ENCODE measurements at places on chromosomes 6 and 20.
A peak's percentile ranks its signal among the peaks of the same experiment; 100 is the strongest.

DNA sequence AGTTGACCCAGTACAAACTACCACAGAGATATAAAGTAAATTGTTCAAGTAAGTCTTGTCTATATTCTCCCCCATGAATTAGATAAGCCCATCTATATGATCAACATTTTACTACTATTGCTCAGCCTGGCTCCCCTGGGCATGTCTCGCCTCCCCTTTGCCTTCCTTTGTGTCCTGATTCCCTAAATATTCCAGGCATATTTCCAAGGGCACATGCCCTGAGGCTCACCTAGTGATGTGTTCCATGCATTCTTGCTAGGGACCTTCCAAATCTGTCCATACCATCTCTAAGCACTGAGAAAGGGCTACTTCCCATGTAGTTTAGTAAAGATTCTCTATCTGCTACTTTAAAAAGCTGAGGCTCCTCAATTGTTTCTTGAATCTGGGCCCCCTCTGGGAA, 309.5 kb upstream of the PRND start:
- no peak for DNase-seq

- DNase-seq, result peak; percentile 94
Measured at GRCh38 chr6:150528648-150529285, 70.9 kb upstream of the PLEKHG1 start.

DNA sequence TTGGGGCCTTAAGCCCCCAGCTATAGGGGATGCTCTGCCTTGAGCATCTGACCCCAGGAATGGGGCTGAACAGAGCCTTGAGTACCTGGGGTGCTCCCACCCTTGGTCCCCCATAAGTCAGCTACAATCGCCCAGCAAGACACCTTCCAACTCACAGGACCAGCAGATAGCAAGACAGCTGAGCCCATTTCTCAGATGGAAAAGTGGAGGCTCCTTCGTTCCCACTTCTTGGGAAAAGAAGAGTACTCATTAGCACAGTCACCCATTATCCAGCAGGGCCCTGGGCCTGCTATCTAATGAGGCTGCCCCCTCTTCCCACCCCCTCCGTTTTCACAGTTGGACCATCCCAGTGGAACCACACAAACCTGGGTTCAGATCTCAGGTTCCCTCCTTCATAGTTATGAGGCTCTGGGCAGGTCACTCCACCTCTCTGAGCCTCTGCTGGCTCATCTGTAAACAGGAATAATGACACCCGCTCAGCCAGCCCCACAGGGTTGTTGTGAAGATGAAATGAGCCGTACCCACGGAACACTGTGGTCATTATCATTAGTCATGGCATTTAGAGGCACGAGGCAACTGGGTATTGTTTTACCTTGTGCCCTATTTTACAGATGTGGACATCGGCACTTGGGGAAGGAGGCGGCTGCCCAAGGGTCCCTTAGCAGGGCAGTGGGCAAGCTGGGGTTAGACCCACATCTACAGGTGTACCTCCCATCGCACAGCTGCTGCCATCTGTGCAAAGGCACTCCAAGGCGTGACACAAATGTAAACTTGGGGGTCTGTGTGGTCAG, 4.5 kb downstream of the LPIN3 start:
- DNase-seq, result peak; percentile 28

GRCh38 chr20:965956-966355, 36.2 kb downstream of the RSPO4 start:
- DNase-seq, result no peak

DNA sequence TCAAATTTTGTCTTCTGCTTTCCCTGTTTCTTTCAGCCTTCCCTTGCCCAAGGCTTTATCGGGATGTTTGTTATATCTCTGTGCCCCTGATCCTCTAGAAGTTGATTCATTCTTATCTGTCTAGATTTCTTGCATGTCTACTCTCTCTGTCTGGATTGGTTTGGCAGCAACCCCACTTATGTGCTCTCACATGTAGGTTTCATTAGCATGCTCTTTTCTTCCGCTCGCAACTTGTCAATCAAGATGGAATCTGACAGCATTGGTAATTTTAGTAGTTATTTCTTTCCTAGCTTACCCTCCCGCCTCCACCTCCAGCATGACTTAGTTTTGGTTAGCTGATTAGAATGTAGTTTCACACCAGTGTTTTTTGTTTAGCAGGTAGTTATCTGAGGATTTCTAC, 39.3 kb downstream of the LRRC1 start:
- DNase-seq, result no peak

DNA sequence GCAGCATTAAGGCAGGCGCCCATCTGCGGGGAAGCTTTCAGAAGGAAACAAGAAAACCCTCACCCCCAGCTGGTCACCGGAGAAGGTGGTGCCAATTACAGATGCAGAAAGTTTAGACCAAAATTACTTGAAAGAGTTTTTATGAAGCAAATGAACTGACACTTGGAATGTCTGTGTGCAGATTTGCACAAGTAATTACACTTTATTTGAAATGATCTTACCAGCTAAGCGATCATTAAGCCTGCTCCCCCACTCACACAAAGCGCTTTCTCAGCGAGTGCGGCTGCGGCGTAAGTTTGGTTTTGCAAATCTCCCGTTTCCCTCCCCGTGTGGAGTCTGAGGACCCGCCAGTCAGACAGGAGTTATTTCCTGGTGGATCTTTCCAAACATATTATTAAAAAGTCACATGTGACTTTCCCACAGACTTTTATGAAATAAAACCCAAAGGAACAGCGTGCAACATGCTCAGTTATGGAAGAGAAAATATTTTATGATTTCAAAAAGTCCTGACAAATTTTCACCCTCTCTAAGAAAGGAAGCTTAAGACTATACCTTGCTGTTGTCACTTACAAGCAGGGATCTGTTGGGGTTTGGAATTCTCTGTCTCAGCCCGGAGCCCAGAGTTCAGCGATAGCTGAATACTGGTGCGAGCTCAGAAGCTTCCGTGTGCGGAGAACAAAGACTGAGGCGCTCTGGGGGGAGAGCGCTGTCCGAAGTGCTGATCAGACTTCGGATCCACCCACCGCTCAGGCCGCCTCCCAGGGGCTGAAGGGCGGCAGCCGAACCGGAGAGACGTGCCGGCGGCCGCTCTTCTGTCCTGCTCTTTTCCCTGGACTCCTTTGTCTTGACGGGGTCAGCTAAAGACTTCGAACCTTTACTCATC, 2.7 kb upstream of the MYT1 start:
- DNase-seq, result peak; percentile 65

- DNase-seq, result no peak
Measured at GRCh38 chr20:51937779-51938178, 135.5 kb upstream of the SALL4 start.

DNA sequence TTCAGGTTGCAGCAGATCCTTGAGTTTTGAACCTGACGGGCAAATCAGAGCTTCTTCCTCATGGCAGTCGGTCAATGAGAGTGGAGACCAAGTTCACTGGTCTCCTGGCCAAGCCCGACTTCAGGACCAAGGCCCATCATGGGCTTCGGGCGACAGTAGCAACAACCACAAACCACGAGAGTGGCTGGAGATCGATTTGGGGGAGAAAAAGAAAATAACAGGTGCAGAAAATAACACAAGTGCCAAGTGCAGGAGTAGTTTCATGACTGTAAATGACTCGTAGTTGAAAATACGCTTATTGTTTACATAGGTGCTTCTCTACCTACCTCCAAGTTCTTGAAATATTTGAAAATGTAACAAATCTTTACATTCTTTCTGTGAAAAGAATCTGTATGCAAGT, 56.1 kb downstream of the DCBLD1 start:
- DNase-seq, result no peak

DNA sequence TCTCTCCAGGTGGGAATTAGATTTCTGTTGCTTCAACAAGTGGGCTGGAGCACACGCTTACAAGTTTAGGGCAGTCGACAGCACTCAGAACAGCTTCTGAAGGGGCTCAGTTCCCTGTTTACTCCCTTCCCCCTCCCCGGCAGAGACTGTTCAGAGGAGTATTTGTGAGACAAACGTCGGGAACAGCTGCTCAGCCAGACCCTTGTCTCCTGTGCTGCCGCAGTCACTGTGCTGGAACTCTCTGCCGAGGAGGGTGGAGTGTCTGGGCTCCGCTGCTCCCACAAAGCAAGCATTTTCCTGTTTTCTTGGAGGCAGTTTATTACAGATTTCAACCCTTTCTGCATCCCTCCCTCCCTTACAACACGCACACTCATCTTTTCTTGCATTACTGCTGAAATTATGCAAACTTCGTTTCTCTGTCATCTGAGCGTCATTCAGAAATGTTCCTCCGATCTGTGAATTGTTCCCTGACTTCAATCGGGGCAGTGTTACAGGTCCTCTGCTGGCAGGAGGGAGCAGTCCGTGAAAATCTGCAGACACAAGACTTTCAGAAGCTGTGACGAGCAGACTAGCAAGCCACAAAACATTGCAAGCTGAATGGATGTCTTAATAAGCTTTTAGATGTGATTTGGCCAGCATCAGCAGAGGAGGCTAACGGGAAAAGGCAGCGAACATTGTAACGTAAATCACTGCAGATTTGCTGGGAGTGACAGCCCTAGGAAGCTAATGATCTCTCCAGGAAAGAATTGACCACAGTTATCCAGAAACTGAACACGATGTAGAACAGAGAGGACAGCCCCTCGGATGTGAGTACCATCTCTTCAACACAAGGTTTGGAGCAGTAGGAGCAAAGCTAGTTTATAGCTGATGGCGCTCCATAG, 76.2 kb downstream of the LYRM2 start:
- no peak for DNase-seq

DNA sequence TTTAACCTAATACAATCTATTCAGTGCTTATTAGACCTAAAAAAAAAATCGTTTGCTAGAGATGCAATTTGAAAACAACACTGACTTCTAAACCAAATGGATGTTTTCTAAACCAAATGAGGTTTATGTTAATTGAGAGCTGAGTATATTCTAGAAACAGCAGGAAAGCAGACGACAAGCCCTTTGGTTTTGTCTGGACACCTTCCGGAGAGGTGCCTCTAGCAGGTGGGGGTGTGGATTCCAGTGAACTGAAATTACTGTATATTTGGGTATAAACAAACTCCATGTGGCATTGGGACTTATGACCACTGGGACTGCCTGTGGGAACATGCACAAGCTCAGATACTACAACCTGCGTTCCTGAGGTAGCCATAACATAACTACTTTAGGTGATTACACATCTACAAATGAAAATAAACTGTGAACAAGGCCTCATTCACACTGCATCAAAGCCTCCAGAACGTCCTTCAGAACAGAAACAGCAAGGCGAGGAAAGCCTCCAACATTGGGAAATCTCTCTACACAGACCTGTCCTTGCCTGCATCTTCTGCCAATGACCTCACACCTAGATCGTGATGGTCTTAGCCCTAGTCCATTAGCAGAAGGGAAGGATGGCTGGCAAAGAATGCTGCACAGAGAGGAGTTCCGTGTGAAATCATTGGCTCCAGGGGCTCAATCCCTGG, 206.8 kb upstream of the FOXQ1 start:
- no peak for DNase-seq

DNA sequence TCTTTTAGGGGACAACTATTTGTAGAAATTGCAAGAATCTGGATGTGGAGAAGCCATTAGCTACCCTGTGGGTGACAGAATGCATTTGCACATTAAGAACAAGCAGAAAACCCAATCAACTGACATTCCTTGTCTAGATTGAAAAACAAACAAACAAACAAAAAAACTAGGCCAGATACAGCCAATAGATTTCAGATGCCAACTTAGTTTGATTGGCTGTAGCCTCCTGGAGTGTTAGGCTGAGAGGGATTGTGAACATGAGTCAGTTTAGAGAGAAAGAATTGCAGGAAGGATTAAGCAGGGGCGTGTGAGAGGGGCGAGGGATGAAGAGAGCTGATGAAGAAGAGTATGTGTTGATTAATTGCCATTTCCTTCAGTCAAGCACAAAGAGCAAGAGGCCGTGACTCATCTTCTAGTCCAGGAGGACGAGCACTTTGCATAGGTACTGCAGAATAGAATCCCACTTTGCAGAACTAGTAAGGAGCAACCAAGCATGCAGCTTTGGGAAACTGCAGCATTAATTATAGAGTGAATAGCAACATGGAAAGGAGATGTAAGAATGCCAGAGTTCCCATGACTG, 188.0 kb upstream of the RAB32 start:
- DNase-seq, result peak; percentile 19

DNA sequence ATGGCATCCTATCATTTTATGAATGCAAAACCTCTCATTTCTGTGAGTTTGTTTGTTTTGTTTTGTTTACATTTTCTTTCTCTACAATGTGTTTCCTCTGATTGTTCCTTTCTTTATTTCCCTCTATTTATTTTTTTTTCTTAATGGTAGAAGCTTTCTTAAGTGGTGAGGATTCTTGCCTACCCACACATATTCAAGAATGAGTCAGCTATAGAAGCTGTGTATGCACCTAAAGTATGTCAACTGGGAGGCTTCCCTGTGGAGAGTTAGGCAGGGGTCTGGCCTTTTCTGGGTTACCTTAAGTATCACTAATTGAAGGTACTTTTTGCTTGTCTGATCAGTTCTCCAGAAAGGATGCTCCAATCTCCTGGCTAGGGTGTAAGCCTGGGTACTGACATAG, 354.0 kb downstream of the ESR1 start:
- peak; percentile 5 for DNase-seq

DNA sequence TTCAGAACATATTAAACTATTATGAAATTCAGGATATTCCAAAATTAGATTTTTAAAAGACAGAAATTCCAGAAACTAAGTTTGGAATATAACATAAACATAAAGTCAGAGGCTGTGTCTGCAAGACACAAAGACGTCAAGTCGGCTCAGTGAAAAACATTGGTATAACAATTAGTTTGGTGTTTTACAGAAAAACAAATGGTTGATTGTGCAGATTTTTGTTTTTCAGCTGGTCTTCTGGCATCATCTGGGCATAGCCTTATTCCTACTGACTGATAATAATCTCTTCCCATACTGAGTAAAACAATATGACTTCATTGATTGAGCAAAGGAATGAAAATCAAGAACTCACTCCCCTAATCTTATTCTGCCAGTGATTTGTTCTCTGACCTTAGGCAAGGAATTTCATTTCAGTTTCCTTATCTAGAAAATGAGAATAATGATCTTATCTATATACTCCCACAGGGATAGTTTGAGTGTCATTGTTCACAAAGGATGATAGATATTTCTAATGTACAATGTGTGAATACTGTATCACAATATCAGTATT, 84.3 kb downstream of the FRK start:
- no peak for DNase-seq

DNA sequence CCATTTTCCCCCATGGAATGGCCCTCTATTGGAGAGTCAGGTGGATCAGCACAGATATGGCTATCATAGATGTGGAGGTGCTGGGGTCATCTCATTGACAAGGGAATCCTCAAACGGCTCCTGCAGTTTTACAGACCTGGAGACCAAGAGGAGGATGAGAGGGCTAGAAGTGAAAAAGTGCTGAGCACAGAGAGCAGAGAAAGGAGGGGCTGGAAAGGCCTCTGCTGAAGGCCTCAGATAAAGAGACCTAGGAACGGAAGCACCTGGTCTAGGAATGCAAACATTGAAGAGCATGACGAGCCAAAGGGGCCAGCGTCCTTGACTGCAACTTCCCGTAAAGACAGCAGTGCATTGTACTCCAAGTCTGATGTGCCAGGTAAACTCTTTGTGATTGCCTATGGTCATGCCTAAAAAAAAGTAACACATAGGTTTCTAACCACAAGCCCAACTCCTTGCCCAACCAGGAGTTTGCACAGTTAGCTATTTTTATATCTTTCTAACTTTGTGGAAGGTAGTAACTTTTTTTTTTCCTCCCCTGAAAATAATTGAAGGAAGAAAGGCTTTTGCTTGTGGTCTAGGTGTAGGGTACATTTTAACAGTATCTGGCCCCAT, 15.2 kb downstream of the RSPH4A start:
- DNase-seq, result no peak

All from Daoy (cell line).